Fibroblast of skin of right quadriceps (primary cell): ENCODE measurements at places on chromosomes 11 and 22.

DNA sequence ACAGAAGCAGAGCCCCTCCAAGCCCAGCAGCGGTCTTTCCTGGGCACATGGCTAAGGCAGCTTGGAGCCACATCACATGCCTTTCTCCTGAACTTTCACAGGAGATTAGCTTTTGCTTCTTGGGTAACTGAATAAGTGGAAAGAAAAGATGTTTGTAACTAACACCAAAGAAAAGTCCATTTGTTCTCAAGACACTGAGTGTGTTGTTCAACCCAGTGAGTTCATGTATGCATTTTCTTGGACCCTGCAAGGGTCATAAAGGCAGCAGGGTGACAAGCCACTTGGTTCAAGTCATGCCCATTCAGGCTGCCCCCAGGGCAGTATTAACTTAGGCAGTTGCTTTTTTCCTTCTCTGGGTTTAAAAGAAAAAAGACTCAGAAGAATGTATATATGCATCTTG, 203.4 kb downstream of the FAM76B start:
- DNase-seq: no peak

GRCh38 chr11:34192481-34193401, 87.3 kb downstream of the NAT10 start:
- DNase-seq: peak; percentile 90

GRCh38 chr11:111745719-111746504, 20.3 kb downstream of the PPP2R1B start:
- DNase-seq: peak; percentile 60

- DNase-seq: peak; percentile 87
Observed at GRCh38 chr11:119584193-119585042, 144.6 kb downstream of the NECTIN1 start.

- no peak for DNase-seq
Observed at GRCh38 chr22:24161909-24162308, 19.4 kb upstream of the SUSD2 start.
